ENCODE measurements at places on chromosomes 6 and 20.

- DNase-seq = no peak
Measured at GRCh38 chr6:133101790-133102189, 139.4 kb upstream of the EYA4 start.

GRCh38 chr6:79421707-79422484, 115.3 kb downstream of the LCA5 start:
- DNase-seq = peak; percentile 66

GRCh38 chr6:2351807-2352431, 106.5 kb upstream of the GMDS start:
- peak; percentile 15 for DNase-seq

DNA sequence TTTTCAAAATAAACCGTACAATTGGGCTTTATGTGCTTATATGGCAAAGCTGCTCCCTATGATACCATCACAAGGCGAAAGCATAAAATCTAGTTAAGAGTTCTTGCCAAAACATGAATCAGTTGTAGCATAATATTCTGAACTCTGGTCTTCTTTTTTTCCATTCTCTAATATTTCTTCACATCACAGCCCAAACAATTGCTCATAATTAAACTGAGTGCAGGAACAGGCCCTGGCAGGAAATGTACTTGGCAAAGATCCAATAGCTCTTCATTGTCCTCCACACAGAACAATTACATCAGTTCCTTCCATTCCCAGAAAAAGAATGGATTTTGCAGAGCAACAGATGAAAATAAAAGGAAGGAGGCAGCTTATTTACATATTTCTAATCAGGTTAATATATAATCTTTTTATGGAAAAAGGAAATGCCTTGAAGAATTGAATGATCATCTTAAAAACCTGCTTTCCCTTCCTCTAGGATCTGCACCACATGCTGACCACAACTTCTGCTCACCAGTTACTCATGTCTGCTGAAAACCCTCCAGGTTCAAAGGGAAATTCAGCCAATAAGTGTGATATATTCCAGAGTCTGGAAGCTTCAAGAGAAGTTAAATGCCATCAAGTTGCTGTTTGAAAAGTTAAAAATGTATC, 123.3 kb upstream of the COL21A1 start:
- DNase-seq = peak; percentile 91

DNA sequence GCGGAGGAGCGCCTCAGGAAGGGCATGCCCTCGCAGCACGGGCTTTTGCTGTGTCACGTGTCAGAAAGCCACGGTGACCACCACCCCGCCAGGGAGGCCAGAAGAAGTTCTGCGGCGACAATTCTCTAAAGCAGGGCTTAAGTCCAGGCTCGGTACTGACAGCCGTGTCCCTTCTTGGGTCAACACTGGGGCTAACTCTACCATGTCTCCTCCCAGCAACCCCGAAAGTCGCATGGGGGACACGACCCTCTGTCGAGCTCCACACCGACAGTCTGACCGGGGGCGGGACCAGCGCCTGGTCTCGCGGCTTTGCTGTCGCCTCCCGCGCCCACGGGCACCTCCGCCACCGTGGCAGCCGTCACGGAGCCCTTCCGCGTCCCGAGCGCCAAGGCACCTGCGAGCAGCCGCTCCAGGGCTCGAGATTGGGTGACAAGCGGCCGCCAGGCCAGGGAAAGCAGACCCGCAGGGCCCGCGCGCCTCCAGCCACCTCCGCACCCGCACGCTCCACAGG, 534 bp downstream of the NANP start:
- no peak for DNase-seq

- peak; percentile 93 for DNase-seq
Measured at GRCh38 chr20:17558154-17558940, 11.5 kb upstream of the DSTN start.

- no peak for DNase-seq
Measured at GRCh38 chr20:61295249-61295648, 43.2 kb downstream of the CDH4 start.

DNA sequence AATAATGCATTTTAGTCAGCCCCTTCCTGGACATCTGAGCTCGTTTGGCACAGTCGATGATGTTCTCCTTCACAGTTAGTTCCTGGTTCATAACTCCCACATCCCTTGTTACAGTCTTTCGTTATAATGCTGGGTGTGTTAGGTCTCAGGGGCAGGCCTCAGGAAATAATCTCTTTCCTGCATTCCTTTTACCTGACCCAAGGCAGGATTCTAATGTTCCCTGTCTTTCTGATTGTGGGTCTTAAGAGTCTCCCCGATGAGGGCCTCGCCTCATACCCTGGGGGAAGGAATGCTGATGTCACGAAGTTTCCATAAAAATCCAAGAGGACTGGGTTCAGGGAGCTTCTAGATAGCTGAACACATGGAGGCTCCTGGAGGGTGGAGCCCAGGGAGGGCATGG, 104.0 kb upstream of the CARMIL1 start:
- peak; percentile 99 for DNase-seq

GRCh38 chr6:23953976-23954375, 172.0 kb upstream of the NRSN1 start:
- DNase-seq = no peak

GRCh38 chr20:38050686-38051085, 17.1 kb downstream of the RPRD1B start:
- DNase-seq = no peak

DNA sequence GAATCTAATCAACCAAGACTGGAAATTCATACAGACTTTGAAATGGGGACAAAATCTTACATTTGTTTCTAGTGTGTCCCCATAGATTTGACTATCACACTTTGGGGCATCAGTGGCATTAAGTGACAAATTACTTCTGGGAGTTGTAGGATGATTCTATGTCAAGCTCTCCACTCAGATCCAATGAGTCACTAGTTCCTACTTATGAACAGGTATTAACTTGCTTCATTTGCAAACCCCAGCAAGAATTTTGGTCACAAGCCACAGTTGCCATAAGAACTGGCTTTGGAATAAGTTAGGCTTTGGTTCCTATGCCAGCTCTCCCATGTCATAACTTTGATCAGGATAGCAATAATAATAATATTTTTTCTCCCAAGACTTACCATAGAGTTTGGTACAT, 77.6 kb upstream of the PTPRK start:
- peak; percentile 80 for DNase-seq

GRCh38 chr6:39666706-39667489, 58.3 kb downstream of the KIF6 start:
- no peak for DNase-seq

DNA sequence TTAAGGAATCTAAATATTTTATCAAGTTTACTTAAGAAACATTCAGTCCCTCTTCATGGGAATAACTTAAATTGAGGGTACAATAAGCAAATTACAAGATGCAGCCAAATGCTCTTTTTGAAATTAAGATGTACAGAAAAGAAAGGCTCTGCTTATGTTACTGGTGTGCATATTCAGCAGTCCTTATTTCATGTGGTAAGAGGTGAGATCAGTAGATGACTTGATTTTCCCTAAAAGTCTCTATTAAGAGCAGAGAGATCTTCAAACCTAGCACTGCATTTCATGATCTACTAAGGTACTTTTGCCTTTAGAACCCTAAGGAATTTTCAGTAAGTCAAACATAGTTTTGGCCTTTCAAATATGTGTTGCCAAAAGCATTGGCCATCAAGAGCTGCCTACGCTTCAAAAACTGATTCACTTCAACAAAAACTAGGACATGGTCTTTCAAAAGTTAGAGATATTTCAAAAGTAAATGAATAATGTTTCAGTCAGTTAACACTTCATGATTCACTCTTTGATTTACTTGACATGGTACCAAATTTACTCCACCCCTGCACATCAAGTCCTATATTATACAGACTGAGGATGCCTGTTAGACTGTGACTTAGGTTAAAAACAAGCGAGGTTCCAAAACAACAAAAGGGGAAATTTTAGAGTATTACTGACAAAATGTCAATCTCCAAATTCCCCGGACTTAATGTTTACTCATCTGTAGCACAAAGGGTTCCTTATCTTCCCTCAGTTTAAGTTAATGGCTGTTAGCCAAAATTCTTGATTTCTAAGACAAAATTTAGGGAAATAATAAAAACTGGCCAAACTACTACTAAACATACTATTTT, 19.2 kb downstream of the C6orf62 start:
- DNase-seq = no peak

GRCh38 chr20:17816804-17817587, 117.2 kb downstream of the BANF2 start:
- DNase-seq = no peak

GRCh38 chr6:156948807-156949206, 171.6 kb downstream of the ARID1B start:
- peak; percentile 89 for DNase-seq

DNA sequence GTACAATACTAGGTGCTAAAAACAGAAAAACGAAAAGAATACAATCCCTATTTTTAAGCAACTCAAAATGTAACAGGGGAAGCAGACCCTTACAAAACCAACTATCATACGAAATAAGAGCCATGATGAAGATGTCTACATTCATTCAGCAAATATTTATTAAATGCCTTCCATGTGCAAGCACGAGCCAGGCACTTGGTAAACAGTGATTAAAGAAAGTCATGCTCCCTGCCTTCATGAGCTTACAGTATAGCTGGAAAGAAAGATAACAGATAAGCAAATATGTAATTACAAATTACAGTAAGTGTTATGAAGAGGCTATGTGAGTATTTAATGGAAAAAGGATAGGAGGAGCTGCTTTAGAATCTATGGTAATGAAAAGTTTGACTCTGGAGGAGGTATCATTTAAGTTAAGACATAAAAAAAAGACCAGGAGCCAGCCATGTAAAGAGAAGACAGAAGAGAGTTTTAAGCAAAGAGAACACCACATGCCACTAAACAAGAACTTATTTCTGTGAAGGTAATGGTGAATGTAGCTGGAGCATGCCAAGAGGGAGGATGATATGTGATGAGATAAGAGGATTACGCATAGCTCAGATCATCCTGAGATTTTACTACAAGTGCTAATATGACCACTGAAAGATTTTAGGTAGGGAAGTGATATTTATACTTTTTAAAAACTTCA, 19.3 kb upstream of the COX7A2 start:
- DNase-seq = no peak

GRCh38 chr6:5937169-5937909, 69.4 kb downstream of the NRN1 start:
- no peak for DNase-seq

DNA sequence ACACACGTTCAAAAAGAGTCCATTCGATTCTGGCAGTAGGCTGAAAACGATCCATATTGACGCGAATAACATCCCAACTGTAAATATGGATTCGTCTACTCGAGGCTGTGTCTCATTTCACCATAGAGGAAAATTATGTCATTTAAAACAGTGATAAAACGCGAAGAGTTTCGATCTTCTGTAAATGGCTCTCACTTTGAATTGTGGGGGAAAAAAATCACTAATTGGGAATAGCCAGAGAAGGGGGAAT, 845 bp upstream of the MARCKS start:
- DNase-seq = no peak

- no peak for DNase-seq
Measured at GRCh38 chr6:10421921-10422736, 7.3 kb upstream of the TFAP2A start.
